ENCODE measurements at places on chromosomes 7 and 10.

DNA sequence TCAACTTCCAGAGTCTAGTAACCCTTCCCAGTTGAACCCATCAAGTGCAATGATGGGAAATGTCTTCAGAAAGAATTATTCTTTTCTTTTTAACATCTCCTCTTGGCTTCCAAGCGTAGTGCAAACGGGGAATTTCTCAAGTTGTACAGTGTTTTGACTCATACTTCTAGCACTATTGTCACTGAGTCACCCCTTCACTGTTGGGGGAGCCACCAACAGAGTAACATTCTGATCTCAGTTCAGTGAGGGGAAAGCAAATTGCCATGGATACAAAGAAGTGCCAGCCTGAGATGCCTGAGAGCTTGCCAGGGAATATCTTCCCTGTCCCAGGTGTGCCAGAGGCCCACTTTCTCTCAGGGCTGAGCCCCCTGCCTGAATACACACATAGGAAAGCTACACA, 31.0 kb downstream of the CYP3A5 start:
- no peak for DNase-seq

DNA sequence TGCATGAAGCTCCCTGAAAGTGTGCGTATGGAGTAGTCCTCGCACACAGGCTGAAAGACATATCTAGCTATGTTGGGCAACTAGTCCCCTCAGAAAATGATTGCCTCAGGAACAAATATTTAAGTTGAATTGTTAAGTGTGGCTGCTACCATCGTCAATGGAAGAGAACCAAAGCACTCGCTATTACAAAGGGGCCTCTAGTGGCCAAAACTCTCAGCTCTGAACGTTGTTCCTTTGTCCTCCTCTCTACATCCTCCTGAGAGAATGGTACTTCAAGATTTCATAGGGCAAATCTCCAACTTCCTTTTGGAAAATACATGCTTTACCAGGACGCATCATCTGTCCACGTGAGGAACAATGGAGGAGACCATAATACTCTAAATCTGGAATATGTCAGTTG, 209.9 kb downstream of the NRG3 start:
- no peak for DNase-seq

DNA sequence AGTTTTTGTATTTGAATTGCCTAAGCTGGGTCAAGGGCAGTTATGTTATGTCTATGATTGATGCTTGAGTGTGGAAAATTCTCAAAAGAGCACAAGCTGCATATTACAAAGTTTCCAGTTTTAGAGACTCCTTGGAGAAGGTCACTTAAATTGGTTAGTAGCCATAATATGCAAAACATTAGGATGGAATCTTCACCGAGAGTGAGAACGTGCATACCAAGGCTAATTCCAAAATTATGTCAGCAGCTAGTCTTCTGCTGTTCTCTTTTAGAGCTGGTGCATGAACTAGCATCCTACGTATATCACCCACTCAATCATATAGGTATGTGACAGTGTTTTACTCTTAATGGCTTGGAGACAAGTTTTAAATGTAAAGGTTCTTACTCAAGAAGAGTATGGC, 49.2 kb downstream of the MKX start:
- DNase-seq = no peak

GRCh38 chr7:100894860-100895700, 608 bp downstream of the ACHE start:
- peak; percentile 60 for DNase-seq
